Thymus (tissue), 14 donors: ENCODE measurements at places on chromosomes 12 and 14. TPM values are rescaled to one million over a fixed set of nuclear protein-coding genes. Genes with fewer than 3 reads are reported as not detected.

- peaks cover 9% of the 10 kb centered on the region for H3K36me3 ChIP-seq
- H3K4me1 ChIP-seq, result no peaks in the 10 kb centered on the region
- no peak overlapping the region for H3K4me3 ChIP-seq
- no peak overlapping the region for H3K27ac ChIP-seq
- H3K27me3 ChIP-seq, result no peaks in the 10 kb centered on the region
- no peak for DNase-seq
Observed at GRCh38 chr14:102055181-102055901, 31.5 kb downstream of the HSP90AA1 start.

- no peak overlapping the region for H3K4me3 ChIP-seq
- no peak for DNase-seq
- peaks cover 6% of the 10 kb centered on the region for H3K4me1 ChIP-seq
- peaks cover 4% of the 10 kb centered on the region for H3K36me3 ChIP-seq
Observed at GRCh38 chr14:71620401-71620800, 311.8 kb upstream of the RGS6 start.

OR6C68 gene
- not detected for polyA plus RNA-seq

- DNase-seq, result no peak
- H3K4me3 ChIP-seq, result no peak overlapping the region
Observed at GRCh38 chr12:108289350-108290161, 49.6 kb downstream of the CMKLR1 start.
